ENCODE measurements at places on chromosomes 1 and 21.

DNA sequence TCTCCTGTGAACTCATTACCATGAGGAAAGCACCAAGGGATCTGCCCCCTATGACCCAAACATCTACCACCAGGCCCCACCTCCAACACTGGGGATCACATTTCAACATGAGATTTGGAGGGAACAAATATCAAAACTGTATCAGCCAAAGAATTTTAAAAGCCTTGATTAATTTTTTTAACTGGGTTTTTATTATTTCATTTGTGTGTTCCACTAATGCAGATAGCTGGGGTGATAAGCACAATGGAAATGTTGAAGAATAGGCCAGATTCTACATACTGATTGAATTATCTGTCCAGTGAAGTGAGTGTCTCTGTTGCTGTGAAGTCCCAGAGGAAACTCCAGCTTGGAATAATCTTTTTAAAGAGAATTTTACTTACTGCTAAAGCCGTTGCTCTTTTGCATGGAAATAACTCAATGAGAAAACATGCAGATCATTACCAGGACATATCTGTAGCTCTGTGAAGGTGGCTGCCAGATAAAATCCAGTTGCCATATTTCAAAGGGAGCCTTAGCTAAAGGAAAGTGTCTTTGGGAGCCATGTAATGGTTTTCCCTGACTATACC lies 44.4 kb upstream of the DHCR24 start:
- no peak for DNase-seq

DNA sequence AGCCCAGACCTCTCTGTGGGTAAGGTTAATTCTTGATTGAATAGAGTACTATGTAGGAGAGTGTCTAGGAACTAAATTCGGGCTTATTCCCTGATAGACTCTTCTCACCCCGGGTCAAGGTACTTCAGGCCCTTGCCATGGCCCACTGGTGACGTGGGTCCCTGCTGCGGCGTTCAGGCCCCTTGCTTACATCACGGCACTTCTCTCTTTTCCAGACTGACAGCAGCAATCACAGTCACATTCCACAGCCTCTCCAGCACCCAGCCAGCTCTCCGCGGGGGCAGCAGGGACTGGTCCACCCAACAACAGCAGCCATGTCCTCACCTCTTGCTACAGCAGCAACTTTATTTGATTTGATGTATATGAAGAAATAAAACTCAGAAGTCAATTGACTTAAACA lies 401.2 kb upstream of the VAMP3 start:
- DNase-seq = no peak

GRCh38 chr1:89525169-89525855 lies 683 bp downstream of the LRRC8B start:
- peak; percentile 23 for DNase-seq

DNA sequence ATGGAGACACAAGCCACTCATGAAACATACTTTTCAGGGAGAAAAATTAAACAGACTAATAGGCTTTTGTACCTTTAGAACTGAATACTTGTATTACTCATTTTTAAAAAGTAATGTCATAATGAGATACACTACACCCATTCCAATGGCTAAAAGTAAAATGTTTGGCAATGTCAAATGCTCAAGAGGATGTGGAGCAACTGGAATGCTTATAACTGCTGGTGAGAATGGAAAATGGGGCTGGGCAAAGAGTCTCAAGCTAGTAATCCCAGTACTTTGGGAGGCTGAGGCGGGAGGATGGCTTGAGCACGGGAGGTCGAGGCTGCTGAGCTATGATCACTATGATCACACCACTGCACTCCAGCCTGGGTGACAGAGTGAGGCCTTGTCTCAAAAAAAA lies 86.3 kb downstream of the NKAIN1 start:
- DNase-seq = no peak

GRCh38 chr21:33858667-33859372 lies 56.8 kb downstream of the ATP5PO start:
- no peak for DNase-seq

- DNase-seq = peak; percentile 40
These were observed 82.7 kb downstream of the CDC7 start for GRCh38 chr1:91583326-91583755.

DNA sequence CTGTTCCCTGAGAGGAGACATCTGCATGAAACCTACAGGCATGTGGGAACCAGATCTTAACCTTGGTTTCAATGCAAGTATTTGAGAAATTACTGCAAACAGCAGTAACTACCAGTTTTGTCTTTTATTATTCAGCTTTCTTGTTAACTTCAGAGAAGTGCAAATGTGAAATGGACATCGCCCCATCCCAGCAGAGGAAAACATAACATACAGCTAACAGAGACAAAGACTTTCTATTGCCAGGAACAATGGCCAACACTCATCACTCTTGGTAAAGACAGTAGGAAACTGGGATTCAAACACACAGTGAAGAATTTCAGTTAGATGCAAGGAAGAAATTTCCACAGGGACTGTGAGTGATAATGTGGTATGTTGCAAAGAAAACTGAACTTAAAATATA lies 115.1 kb downstream of the SLC30A10 start:
- no peak for DNase-seq

DNA sequence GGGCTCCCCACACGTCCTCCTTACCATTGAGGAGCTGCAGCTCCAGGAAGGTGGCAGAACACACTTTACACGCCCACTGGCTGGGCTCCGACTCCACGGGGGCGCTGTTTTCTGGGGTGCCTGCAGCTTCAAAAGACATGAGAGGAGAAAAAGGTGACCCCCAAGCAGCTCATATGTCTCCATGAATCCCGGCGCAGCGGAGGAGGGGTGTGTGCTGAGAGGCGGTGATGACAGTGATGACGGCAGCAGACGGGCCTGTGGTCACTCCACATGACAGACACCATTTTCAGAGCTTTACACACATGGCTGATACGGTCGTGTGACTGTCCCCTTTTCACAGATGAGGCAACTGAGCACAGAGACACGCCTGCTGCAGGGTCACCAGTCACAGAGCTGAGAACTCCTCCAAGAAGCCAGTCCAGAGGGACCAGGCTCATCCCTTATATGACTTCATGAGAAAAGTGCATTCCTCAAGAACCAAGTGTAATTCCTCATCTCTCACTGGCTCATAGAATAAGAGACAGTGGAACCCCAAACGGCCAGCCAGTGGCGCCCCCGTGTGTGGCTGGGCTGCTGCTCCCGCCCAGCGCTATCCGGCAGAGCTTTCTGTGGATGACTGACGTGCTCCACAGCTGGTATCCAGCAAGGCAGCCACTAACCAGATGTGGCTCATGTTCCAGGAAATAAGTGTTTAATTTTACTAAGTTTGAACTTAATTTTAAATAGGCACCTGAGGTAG lies 31.9 kb downstream of the PRDM15 start:
- DNase-seq = no peak

DNA sequence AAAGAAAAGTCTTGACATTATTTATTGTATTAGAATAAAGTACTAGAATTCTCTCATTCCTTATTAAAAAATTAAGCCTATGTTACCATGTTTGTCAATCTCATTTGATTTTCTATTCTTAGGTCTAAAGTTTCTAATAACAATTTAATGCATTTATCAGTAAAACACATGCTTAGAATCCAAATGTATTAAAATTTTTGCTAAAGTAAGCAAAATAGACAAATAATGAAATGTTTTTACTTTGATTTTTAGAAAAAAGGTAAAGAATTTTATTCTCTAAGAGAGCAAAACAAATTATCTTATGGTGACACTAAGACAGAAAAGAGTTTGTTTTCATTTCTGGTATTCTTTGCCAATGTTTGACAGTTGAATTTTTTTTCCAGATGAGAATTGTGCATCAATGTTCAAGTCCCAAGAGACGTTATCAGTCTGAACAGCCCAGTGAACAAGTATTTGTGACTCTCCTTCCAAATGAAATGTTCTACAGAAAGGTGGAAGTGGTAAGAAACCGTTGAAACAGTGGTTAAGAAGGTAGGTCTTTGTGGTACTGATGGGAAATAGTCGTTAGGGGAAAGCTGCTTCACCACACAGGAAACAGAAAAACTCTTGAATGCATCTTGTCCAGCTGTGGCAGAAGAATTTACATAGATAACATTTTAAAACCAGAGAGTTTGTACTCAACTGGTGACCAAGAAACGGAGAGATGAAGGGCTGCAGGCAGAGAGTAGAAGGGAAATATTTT lies 402.5 kb downstream of the PTPRC start:
- no peak for DNase-seq

- DNase-seq = no peak
These were observed 4.9 kb upstream of the PROX1 start for GRCh38 chr1:213982672-213983492.

- no peak for DNase-seq
These were observed 655.3 kb upstream of the PLXNA2 start for GRCh38 chr1:208899438-208899837.

- DNase-seq = no peak
These were observed 404 bp upstream of the SCMH1 start for GRCh38 chr1:41242342-41243078.

- DNase-seq = no peak
These were observed 92.1 kb downstream of the NIBAN1 start for GRCh38 chr1:184881941-184882913.

- no peak for DNase-seq
These were observed 41.7 kb downstream of the SYT6 start for GRCh38 chr1:114111731-114112641.

DNA sequence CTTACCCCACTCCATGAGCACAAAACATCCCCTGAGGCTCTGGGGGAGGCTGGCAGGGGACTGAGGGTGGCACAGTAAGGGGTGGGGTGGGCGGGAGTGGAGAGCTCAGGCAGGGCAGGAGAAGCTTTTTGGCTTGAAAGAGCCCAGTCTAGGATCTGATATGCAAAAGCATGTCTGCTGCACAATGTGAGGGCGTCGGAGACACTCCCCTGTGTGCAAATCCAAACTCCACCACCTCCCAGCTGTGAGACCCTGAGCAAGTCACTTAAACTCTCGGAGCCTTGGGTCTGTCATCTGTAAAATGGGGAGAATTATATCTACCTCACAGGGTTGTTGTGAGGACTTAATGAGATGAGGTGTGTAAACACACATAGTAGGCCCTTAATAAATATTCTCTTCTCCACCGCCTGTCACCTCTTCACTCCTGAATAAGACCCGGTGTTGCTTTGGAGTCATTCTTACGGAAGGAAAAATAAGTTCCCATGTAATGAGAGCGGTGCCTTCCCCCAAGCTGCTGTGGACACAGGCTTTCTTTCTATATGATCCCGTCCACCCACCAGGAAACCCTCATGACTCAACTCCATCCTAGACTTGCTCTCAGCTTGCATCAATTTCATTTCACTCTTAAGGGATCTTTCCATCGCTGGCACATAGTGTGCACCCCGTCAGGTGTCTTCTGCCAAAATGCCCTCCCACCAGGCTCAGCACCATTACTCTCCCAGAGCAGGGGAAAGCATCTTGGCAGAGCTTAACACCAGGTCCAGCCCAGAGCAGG lies 12.5 kb downstream of the KCNN3 start:
- DNase-seq = no peak

- no peak for DNase-seq
These were observed 17.3 kb downstream of the LRRC52 start for GRCh38 chr1:165560883-165561656.

DNA sequence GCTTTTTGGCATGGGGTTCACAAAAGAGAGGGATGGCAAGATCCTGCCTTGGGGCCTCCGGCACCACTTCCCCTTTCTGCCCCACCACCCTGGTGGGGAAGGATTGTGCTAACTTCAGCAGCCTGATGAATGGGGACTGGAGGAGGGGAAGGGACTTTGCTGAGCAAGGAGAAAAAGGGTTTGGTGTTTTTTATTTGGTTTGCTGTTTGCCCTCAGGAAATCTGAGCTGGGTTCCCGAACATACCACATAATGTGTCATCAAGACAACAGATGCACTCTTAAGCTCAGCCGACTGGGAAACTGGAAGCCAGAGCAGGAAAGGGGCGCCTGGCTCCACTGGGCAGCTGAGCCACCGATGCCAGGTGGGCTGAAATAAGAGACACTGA lies 19.8 kb downstream of the OLFML2B start:
- peak; percentile 70 for DNase-seq

DNA sequence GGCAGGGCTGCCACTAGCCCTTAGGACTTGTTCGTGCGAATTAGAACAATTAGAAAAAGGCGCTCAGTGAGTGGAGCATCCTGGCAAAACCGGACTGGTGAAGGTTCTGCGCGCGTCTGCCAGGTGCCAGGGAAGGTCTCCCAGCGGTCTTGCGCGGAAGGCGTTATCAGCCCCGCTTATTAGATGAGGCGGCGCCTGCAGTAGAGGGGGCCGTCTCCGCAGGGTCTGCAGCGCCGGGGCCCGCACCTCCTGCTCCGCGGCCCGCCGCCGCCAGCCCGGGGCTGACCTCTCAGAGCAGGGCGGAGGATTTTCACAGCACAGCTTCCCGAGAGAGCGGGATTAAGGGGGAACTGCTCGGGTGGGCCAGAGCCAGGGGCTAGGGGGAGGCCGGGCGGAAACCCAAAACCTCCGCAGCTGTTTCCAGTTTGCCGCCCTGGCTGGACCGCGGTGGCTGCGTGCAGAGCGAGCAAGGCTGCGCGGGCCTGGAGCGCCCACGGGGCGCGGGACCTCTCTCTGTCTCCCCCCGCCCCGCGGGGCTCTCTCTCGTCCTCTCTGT lies 155.2 kb downstream of the FOXD2 start:
- DNase-seq = no peak

DNA sequence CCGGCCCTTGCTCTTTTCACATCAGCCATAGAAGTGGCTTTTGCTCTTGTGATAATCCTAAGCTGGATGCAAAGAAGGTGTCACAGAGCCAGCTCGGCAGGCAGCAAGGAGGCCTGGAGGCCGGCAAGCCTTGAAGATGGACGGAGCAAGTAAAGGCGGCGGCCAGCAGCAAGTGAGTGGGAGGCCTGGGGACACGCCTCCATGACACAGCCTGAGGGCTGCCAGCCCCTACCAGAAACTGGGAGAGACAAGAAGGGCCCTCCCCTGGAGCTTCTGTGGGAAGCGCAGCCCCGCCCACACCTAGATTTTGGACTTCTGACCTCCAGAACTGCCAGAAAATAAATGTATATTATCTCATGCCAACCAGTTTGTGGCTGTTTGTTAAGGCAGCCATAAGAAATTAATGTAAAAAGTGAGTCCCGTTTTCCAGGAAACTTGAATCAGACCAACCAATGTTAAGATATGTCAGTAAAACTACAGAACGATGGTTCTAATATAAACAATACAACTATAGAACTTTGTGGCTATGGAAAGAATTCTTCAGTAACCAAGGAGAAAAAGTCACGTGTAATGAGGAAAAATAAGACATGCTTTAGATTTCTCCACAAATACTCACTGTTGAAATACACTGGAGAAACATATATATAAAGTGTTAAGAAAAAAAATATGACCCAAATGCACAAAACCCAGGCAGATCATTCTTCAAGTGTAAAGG lies 49.9 kb downstream of the BACE2 start:
- peak; percentile 63 for DNase-seq

GRCh38 chr1:83055391-83056170 lies 943.4 kb downstream of the TTLL7 start:
- DNase-seq = no peak

GRCh38 chr1:64865105-64865757 lies 101.1 kb downstream of the JAK1 start:
- DNase-seq = no peak

GRCh38 chr1:84298684-84299535 lies 2.6 kb upstream of the SAMD13 start:
- peak; percentile 59 for DNase-seq

- DNase-seq = peak; percentile 20
These were observed 21.8 kb downstream of the ELK4 start for GRCh38 chr1:205610036-205610435.

- DNase-seq = no peak
These were observed 6.7 kb downstream of the ERO1B start for GRCh38 chr1:236275061-236275460.

GRCh38 chr1:71908303-71908702 lies 374.0 kb downstream of the NEGR1 start:
- DNase-seq = no peak

GRCh38 chr1:43521078-43521477 lies 9.6 kb upstream of the PTPRF start:
- no peak for DNase-seq

All from AG08396 (cell line).